ENCODE measurements at places on chromosomes 1 and 21.

DNA sequence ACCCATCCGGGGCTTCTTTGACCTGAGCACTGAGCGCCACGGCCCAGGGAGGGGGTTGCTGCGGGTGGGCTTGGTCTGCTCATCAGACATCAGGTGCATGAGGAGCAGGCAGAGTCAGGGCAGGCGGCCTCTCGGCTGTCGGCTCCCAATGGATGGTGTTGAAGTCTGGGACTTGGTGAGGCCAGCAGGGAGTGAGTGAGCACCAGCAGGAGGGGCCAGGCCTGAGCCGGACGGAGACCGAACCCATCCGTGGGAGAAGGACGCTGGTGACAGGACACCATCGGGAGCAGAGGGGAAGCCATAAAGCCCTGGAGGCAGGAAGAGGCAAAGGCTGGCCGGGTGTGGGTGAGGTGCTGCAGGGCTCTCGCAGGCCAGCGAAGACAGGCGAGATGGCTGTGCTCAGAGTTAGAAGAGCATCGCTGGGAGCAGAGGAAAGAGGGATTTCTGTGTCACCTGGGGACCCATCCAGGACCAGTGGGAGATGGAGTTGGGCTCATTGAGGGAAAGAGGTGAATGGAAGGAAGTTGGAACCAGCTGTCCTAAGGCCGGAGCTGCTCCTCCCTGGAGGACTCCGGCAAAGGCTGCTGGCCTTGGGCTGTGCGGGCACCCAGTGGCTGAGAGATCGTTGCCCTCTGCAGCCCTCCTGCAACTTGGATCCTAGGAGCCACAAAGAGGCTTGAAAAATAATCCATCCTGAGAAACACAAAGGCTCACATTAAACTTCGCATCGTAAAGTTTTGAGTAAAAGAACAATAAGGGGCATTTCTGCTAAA, 49.9 kb downstream of the PDE9A start:
- DNase-seq, result no peak

DNA sequence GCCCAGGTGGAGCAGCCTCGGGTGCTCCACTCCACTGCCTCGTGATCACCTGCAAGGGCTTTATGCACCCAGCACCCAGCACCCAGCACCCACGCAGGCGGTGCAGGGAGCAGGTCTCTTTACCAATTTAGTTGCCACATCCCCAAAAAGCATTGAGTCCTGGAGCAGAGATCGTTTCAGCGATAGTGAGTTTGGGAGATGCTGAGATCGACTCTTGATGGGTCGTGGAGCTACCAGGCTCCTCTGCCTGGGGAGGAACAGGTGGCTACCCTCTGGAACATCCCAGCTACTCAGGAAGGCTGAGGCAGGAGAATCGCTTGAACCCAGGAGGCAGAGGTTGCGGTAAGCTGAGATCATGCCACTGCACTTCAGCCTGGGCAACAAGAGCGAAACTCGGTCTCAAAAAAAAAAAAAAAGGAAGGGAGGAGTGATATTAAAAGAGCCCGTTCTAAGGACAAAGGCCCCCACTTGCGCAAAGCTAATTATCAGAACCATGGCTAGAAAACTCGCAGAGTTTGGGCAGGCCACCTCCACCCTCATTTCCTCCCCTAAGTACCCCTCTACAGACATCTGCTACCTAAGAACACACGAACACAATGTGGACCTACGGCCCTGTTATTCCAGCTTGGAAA, 106.5 kb upstream of the SLC45A1 start:
- no peak for DNase-seq

GRCh38 chr1:1124508-1124785, 8.6 kb upstream of the C1orf159 start:
- DNase-seq, result no peak

DNA sequence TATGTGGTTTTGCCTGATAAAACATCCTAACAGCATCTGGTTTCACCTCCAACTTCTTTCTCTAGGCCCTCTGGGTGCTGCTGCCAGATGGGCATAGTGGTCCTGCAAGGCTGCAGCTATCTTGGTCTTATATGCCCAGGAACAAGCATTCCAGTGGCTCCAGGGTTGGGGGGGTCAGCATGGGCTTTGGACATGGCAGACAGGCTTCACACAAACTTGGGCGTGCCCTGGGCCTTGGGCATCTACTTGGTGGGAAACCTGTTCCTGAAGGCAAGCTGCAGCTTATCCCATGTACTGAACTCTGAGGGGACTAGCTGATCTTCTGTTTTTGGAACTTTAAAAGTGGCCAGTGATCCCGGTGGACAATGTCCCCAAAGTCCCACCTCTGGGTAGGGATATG, 54.9 kb upstream of the ZNF678 start:
- no peak for DNase-seq

GRCh38 chr1:234260578-234260977, 112.7 kb upstream of the COA6 start:
- DNase-seq, result no peak

DNA sequence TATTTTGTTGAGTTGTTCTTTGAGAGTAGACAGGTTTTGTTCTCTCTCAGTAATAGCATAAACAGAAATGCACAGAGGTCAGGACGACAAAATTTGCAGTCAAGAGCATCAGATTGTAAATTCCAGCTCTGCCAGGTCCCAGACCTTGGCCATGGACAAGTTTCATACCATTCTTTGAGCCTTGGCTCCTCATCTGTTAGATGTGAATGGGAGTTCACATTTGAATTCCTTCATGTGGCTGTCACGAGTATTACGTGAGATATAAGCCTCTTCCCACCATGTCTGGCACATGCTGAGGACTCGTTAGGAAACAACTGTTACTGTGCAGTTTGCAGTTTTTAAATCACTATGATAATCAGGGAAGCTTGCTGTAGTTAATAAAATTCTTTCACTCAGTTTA, 93.2 kb upstream of the KCTD3 start:
- no peak for DNase-seq

GRCh38 chr1:208278638-208279037, 34.5 kb upstream of the PLXNA2 start:
- no peak for DNase-seq

DNA sequence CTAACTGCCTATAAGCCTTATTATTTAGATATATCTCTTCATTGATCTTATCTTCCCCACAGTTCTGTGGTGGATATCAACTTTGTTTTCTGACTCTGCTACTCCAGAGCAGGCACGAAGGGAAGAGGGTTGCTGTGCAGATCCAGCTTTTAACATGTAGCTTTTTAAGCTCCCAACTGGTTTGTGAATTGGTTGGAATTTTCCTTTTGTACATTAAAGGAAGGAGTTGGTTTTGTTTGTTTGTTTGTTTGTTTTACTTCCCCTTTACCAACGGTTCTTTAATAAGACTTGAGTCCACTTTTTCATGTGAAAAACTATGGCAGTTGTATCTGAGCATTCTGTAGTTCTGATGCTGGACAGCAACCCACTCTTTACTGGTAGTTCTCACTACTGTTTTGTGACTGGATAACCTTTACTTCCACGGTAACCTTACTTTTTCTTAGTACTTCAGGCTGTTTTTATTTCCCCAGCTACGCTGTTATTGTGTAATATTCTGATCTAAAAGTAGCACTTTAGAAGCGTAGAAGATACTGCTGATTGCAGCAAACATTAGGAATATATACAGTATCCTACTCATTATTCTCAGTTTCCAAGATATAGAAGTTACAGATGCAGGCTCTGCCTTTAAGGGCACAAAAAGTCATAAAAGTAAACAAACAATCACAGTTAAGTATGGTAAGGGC, 1.6 kb downstream of the GNPAT start:
- no peak for DNase-seq

DNA sequence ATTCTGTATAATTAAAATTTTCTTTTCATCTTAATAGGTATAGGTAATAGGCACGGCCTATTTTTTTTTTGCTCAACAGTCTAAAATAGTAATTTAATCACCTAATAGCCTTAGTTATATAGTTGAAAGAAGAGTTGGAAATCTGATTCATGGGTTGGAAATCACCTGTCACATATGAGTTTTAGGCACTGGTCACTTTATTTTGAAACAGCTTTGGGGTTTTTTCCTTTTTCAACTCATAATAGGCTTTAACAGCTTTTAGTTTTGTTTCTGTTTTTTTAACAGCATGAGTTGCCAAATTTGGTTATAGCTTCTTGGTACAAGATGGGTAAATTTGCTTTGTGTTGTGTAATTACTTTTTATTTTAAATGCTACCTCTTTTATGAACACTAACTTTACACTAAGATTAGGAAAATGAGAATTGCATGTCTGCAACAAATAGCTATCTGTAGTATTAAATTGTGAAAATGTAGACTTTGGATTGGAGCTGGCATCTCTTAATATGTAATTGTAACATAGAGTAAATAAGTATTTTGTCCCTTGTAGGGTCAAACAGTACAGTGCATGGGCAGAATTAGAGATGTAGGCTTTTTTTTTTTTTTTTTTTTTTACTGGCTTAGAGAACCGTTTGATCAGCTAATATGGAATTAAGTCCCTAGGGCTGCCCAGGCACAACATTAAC, 109.8 kb downstream of the OSBPL9 start:
- DNase-seq, result no peak

- peak; percentile 59 for DNase-seq
Observed at GRCh38 chr1:109776911-109777310, 13.2 kb upstream of the EPS8L3 start.

- DNase-seq, result no peak
Observed at GRCh38 chr1:226763905-226764264, 24.8 kb upstream of the ITPKB start.

DNA sequence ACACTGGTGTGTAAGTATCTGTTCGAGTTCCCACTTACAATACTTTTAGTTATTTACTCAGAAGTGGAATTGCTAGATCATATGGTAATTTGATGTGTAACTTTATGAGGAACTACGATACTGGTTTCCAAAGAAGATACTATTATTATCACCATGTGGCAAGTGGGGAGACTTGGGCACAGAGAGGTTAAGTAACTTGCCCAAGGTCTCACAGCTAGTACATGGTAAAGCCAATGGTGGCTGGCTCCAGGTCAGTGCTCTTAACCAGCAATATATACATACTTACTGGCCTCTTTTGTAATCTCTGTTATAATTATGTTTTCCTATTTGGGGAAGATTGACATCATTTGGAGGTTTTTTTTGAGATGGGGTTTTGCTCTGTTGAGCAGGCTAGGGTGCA, 138.9 kb upstream of the HNRNPU start:
- no peak for DNase-seq

GRCh38 chr1:110113551-110113950, 1.3 kb downstream of the UBL4B start:
- DNase-seq, result no peak

DNA sequence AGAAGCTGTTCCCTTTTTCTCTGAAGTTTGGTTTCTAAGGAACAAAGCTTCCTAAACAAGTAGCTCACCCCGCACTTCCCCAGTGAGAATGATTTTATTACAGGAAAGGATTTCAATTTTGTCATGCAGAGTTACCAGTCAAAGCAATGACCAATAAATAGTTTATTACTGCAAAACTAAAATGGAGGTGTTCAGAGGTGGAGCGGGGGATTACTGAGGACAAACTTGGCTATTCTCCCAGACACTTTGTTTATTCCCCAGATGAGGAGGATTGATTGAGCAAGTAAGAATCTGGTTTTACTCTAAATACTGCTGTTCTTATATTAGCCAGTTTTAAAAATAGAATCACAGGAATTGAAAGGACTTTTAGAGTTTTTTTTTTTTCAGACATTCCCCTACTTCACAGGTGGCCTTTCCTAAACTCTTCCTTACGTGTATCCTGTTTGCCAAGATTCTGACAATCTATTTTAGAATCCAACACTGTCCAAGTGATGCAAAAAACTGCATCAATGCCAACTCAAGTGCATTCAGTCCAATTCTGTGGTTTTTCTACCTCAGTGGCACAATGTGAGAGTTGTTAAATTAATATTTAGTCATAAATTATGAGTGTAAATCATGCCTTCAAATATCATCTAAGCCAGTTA, 136.1 kb downstream of the TNFSF18 start:
- DNase-seq, result no peak

DNA sequence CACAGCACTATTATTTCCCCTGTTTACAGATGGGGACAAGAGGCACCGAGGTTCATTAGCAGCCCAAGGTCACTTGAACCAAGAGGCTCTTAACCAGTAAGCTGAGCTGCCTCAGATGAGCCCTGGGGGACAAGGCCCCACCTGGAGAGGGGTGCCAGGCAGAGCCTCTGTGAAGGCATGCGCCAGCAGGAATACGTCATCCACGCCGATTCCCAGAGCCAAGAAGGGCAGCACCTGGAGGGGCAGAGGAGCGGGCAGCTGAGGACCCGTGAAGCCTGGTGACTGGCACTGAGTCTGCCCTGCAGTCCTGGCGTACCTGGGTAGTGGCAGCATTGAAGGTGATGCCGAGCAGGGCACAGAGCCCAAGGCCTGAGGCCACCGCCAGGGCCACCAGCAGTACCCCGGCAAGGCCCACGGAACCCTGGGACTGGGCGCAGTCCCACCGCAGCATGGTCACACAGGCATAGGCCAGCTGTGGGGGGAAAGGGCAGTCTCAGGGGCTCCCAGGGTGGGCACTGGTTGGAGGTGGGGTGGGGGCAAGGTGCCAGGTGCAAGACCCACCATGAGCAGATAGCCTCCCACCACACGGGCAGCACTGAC, 14.1 kb downstream of the PTCH2 start:
- no peak for DNase-seq

DNA sequence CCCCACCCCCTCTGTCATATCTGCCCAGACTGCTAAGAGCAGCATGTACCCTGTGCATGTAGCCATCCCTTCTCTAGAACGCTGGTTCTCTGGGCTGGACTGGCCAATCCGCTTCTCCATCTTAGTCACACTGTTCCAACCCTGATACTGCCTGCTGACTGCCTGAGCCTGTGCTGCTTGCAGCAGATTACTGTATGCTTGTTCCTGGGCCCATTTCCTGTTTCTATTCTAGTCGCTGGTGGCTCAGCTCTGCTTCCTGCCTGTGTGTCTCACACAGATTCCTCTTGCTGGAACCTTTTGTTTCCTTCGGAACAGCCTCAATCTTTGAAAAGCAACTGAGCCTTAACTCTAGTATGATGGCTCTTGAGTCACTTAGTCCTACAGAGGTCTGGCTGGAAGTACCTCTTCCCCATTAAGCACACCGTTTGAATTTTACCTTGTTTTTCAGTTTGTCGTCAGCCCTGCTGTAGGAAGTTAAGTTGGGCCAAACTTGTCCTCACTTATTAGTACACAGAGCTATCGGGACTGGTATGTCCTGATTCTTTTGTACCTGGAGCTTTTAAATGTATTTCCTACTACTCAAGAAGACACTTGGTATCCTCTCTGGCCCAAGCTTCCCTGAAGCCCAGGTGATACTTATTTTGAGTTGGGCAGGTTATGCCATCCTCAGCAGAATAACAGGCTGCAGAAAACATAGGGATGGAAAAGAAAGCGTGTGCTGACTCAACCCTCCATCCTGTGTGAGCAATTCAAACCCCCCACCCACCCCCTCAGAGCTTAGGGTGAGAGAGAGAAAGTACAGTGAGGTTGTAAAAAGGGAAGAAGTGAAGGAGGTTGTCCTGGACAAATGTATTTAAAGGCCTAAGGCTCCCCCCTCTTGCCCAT, 43.4 kb upstream of the PIGV start:
- peak; percentile 18 for DNase-seq

- peak; percentile 63 for DNase-seq
Observed at GRCh38 chr21:42844411-42845113, 34.8 kb downstream of the WDR4 start.
